ENCODE measurements at places on chromosomes 4 and X.

GRCh38 chr4:84342161-84342560, 156.9 kb downstream of the NKX6-1 start:
- no peak for DNase-seq

DNA sequence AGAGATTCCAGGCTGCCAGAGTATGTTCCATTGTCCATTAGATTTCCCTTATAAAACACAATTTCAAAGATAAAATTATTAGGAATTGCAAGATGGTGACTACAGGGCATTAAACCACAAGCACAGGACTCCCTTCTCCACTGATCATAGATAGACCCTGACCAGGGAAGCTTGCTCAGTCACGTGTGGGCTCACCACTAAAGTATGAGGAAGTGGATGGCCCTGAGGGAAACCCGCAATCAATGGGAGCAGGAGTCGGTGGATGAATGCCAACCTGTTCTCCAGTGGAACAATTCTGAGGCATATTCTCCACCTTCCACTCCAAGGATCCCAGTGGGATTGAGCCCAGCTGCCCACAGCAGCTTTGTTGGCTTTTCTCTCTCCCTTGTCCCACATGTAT, 515.7 kb downstream of the BCOR start:
- DNase-seq: no peak

GRCh38 chr4:164734484-164734883, 19.4 kb upstream of the SMIM31 start:
- DNase-seq: no peak

DNA sequence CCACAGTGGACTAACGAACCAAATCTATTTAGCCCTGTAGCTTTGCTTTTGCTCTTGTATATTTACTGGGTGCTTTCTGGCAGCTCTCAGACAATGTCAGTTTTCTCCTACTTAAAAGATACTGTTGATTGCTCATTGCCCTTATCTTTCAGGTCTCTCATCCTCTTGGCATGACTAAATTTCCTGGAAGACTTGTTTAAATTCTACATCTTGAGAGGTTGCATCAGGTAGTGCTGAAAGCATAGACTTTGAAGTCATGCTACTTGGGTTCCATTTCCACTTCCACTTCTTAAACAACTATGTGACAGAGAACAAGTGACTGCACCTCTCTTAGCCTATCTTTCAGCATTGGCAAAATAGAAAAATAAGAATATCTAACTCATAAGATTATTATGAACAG, 8.4 kb downstream of the TDO2 start:
- no peak for DNase-seq

Measured in effector memory CD4-positive, alpha-beta T cell (primary cell).